T1000 (cell line): ENCODE measurements at places on chromosomes 3 and 15.
A peak's percentile ranks its signal among the peaks of the same experiment; 100 is the strongest.

- DNase-seq: no peak
These were observed 12.5 kb upstream of the RPP14 start for GRCh38 chr3:58293516-58293915.

DNA sequence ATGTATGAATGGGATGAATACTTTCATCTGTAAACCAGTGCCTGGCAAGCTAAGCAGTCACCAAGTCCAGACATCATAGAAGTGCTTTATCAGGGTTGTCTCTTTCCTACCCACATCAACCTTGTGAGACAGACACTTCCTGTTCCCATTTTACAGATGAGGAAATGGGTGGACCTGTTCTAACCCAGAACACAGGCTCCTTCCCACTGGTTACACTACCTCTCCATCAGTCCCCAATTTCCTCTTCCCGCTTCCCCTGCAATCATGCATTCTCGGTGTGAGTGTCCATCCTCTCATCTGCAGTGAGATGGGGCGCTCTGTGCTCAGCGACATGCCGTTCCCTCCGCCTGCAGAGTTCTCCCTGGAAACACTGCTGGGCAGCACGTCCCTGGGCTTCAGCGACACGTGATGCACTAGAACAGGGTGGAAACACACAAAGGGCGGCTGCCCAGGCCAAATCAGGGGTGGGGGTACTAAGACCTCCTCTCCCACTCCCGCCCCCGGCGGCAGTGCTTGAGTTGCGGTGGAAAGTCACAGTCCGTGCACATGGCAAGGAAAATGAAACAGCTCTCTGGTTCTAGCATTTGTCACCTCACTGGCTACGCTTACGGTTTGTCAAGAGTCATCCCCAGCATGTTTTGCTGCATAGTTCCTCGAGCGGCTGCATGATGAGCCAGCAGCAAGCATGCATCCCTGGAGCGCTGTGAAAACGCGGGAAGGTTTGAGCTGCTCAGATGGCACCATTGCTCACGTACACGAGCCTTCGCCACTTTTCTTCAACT, 201.1 kb downstream of the ADAMTS17 start:
- DNase-seq: no peak

- DNase-seq: no peak
These were observed 131.6 kb downstream of the TPRA1 start for GRCh38 chr3:127458696-127459604.

GRCh38 chr3:141083836-141084649, 32.9 kb downstream of the SPSB4 start:
- DNase-seq: no peak

DNA sequence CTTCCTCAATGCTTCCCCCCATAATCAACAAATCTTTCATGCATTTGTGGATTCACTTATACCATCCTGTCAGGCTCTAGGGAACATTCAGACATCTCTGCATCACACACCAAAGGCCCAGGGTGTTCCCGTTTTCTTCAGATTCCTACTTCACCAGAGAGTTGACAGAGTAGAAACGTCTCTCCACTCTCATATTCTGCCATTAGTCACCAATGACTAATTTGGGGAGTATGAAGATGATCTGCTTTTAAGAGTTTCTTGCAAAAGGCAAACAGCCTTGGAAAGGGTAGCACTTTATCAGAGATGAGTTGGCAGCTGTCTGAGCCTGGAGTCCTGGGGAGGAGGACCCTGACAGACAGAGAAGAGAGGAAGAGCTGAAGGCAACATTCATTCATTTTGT, 55.8 kb upstream of the DGKG start:
- DNase-seq: peak; percentile 33

- no peak for DNase-seq
These were observed 36.0 kb downstream of the TSPAN3 start for GRCh38 chr15:77034695-77035489.

GRCh38 chr15:39153716-39154115, 427.2 kb upstream of the THBS1 start:
- DNase-seq: no peak

DNA sequence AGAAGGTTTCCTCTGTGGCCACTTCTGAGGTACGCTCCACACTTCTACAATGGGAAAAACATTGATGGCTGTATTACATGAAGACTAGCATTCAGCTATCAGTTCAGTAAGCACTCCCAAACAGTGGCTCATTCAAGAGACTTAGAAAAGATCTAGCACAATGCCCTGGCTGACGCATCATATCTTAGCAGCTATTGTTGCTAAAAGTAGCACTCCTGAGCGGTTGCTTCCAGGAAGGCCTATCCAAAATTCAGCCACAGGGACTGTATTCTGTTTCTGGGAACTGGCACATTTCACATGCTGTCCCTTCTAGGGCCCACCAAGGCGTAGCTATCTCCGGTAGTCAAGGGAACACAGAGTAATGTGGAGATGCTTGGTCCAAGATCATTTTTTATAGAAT, 21.2 kb upstream of the SPRED1 start:
- DNase-seq: no peak

DNA sequence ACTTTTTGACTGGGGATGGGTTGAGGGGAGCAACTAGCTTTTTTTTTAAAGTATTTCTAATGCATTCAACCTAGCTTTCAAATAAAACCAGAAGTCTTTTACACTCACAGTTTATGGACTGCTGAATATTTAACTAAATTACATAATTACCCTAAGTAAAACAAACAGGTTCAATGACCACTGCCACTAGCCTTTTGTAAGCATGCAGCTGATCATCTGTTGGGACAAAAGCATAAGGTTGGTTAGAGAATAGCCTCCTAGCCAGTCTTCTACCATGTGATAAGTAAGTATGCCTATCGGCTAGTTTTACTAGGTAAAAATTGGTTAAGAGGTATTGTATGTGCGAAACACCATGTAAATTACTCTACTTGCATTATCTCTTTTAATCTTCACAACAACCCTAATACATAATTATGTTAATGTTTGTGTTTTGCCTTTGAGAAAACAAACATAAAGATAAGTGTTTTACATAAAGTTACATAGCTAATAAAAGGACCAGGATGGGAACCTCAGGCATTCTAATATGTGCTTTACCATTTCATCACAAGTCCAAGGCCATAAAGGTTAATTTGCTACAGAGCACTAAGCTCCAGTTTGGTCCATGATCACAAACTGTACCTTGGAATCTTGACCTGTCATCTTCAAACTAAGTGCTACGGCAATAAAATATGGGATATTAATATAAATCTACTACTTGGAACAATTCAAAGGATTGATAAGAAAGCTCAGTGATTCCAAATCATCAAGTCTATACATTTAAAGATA, 13.2 kb downstream of the PFN2 start:
- no peak for DNase-seq

DNA sequence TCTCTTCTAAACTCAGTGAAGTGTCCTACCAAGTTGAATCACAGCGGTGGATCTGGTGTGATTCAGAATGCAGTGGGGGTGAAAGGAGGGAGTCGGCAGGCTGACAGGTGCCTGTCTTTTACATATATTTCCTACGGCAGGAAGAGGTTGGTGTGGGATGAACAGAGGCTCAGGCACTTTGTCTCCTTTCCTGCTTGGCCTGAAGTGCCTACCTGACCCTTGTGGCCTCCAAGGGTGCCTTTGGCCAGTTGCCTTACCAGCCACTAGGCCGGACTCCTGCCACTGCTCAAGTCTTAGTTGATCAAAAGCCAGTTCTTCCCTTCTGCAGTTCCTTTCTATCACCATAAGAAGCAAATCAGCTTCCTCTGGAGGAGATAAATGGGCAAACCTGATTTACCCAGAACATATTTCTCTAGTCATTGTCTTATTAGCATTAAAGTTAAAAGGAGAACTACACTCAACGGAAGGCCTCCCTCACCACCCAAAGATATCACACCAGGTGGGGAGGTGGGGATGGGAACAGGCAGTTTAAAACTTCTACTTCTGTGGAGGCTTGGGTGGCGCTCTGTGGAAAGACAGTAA, 52.1 kb downstream of the CRTC3 start:
- no peak for DNase-seq

GRCh38 chr3:72633121-72633520, 215.1 kb downstream of the SHQ1 start:
- peak; percentile 31 for DNase-seq

DNA sequence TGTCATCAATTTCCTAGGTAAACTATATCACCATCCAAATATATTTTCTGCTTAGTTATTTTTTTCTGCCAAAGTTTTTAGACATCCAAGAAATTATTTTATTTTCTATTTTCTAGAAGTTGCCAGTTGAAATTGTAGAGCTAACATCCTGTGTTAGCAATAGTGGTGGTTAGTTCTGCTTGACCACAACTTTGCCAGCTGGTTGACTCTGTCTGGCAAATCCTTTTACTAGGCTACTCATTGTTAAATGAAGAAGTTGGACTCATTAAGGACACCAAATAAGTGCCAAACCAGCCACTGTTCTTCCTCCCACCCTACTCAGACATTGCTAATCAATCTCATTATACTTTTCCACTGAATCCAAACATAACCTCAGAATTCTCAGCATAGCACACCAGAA, 15.4 kb upstream of the CRBN start:
- DNase-seq: no peak

DNA sequence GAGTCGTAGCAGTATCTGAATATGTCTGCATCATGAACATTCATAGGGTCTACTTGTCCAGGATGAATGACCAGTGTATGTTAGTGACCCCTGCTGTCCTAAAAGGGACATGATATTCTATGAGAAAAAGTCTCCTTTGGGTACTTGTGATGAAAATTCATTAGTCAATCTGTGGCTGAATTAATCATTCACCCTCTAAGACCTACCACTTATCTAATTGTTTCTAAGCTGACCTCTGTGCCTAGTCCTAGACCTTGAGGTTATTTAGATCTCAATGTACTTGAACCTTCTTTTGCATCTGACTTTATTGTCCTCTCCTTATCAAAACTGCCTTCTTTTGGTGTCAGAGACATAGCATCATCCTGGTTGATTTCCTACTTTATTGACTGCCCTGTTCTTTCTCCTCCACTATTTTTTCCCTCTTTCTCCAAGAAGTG, 799.3 kb downstream of the DIPK2A start:
- DNase-seq: no peak

GRCh38 chr3:177484206-177484605, 286.9 kb upstream of the TBL1XR1 start:
- DNase-seq: no peak

DNA sequence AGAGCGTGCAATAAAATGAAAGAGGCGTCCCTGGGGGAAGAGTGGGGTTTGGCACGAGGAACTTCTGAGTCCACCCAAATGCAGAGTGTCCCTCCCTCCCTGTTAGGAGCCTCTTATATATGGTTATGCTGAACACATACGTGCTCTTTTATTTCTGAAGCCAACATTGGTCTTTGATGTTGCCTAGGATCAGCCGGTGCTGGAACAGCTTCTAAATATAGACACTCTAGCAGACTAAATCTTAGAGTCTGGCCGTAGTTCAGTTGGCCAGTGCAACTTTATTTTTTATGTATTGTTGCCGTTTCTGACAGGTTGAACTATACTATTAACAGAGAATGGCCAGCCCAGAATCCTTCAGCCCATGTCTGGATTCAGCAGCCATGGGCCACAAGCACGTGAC, 128.7 kb downstream of the GHSR start:
- no peak for DNase-seq

GRCh38 chr3:157204431-157204830, 44.5 kb upstream of the CCNL1 start:
- DNase-seq: no peak

- DNase-seq: no peak
These were observed 22.7 kb upstream of the ZNF639 start for GRCh38 chr3:179299999-179300613.

GRCh38 chr3:104629038-104629437, 737.7 kb upstream of the ALCAM start:
- DNase-seq: no peak

- DNase-seq: no peak
These were observed 12.9 kb downstream of the NR2F2 start for GRCh38 chr15:96343113-96344059.

DNA sequence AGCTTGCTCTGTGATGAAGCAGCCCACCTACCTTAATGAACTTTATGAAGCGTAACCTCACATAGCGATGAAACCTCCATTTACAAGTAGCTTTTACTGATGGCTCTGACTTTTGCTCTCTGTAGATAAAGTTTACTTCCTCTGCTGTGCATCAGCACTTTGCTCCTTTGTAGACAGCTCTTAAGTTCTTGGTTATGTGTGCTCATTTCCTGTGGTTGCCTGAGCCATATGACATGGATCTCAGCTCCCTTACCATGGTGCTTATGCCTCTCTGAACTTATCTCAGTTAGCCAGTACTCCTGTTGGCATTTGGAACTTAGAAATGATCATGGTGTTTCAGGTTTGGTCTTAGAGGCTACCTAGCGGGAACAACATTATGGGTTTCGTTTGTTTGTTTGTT, 7.8 kb downstream of the MFSD1 start:
- no peak for DNase-seq

DNA sequence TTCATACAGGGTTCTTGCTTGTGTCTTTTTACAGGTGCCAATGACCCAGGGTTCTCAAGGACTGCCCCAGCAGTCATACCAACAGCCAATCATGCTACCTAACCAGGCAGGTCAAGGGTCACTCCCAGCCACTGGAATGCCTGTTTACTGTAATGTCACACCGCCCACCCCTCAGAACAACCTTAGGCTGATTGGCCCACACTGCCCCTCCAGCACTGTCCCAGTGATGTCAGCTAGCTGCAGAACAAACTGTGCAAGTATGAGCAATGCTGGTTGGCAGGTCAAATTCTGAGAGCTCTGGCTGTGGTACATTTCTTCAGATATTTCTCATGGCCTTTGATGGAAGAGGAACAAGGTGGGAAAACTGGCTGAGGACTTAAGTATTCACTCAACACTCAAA, 154.3 kb downstream of the ARPP21 start:
- no peak for DNase-seq
